Lung microvascular endothelial cell (primary cell): ENCODE measurements at places on chromosomes 13 and 19. TPM values are rescaled to one million over a fixed set of nuclear protein-coding genes. Genes with fewer than 3 reads are reported as not detected.

Gene ISOC2
- 60.7 and 61.9 TPM in 2 replicates for total RNA-seq

DNA sequence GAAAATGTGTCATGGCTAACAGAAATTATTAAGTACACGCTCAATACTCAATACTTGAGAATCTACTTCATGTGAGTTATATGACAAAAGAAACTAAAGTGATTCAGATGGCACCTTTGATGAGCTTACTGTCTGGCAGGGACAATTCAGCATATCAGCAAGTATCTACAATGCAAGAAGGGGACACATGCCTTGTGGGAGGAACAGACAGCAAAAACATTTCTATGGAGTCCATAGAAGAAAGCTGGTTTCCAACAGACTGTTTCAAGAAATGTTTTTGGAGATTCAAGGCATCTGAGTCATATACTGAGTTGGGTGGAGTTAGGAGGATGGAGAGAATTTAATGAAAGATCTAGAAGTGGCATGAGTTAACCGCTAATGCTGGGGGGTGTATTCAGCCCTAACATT is 54.7 kb downstream of the MBNL2 start:
- DNase-seq: no peak

Gene GFY
- not detected in 2 replicates for total RNA-seq

Gene ZNF528
- 8.1 and 9.4 TPM in 2 replicates for total RNA-seq

- DNase-seq: no peak
Measured at GRCh38 chr13:102309110-102309509, 92.7 kb downstream of the FGF14 start.

DNA sequence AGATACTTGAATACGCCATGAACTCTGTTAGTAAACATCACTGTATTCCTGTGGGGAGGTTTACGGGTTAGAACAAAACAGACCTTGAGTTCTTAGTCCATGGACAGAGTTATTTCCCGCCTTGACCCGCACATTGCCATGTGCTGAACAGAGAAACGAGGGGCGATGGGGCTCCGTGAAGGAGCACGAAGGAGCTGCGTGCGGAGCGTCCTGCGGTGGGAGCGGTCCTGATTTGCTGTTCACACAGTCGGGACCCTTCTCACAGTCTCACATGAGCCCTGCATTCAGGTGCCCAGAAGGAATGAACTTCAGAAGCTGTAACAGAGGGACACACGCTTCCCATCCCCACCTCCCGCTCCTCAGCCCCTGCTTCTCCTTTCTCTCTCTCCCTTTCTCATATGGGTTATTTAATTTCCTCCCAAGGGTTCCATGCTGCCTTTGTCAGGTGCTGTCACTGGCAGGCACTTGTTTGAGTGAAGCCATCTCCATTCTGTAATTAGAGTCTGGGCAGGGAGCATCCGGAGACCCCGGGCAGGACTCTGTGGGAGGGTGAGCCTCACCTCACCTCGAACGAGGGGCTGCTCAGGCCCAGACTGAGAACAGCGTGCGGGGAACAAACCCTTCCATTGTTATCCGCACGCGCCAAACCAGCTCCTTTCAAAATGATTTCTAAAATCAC is 76.9 kb downstream of the TEX29 start:
- no peak for DNase-seq

- DNase-seq: no peak
Measured at GRCh38 chr19:19123386-19123785, 14.9 kb downstream of the TMEM161A start.
